Activated naive CD4-positive, alpha-beta T cell treated with anti-CD3 and anti-CD28 coated beads for 36 hours (primary cell): ENCODE measurements at places on chromosomes 5 and 9. TPM values are rescaled to one million over a fixed set of nuclear protein-coding genes. Genes with fewer than 3 reads are reported as not detected.

SOWAHA gene
- total RNA-seq = not detected

PCDHGB4 gene
- not detected for total RNA-seq

TAF11L10 gene
- not detected for total RNA-seq

FCN2 gene
- not detected for total RNA-seq

S1PR3 gene
- 0.91 TPM for total RNA-seq

DOCK2 gene
- total RNA-seq = 192 TPM

CDX1 gene
- not detected for total RNA-seq
